ENCODE measurements at places on chromosomes 11 and 22. TPM values are rescaled to one million over a fixed set of nuclear protein-coding genes. Genes with fewer than 3 reads are reported as not detected.

Gene PHF21B
- total RNA-seq = not detected

Gene ZFTA
- total RNA-seq = 18.8 TPM

Gene INPP5J
- total RNA-seq = 0.74 TPM

Gene MYOD1
- not detected for total RNA-seq

Gene MS4A3
- not detected for total RNA-seq

Gene SLC22A6
- total RNA-seq = not detected

Gene DBX1
- total RNA-seq = not detected

Gene ANO1
- total RNA-seq = not detected

Gene MPZL3
- 0.89 TPM for total RNA-seq

Gene P2RY2
- 0.30 TPM for total RNA-seq

Gene PSMA1
- total RNA-seq = 153 TPM
